ENCODE measurements at places on chromosomes 4 and X.

- no peak for DNase-seq
These were observed 330.5 kb downstream of the ARHGAP10 start for GRCh38 chr4:148062301-148062950.

DNA sequence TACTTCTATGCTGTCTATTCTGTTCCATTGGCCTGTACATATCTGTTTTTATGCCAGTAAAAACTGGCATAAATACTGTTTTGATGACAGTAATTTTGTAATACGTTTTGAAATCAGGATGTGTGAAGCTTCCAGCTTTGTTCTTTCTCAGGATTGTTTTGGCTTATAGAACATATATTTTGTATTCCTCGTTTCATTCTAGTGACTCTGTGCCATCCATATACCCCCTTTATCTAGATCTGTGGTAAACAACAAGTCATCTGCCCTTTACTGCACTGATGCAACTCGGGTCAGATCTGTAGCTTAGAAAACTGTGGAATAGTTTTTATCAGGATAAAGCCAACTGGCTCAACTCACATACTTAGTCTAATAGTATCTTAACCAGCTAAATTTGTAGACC lies 233.7 kb downstream of the PRDM5 start:
- no peak for DNase-seq

DNA sequence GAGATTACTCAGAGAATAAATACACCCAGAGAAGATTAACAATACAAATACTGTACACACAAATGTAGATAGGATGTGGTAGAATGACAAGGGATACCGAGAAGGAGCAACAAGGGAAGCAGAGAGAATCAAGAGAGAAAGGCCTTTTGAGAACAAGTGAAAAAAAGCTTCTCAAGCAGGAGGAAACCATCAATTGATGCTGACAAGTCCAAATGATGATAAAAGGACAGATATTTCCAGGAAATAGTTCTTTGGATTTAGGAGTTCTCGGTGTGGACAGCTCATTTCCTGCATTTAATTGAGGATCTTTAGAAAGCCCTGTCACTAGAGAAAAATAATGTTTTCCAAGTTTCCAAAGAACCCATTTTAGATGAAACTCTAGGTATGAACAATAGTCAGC lies 48.1 kb downstream of the NPY5R start:
- no peak for DNase-seq

DNA sequence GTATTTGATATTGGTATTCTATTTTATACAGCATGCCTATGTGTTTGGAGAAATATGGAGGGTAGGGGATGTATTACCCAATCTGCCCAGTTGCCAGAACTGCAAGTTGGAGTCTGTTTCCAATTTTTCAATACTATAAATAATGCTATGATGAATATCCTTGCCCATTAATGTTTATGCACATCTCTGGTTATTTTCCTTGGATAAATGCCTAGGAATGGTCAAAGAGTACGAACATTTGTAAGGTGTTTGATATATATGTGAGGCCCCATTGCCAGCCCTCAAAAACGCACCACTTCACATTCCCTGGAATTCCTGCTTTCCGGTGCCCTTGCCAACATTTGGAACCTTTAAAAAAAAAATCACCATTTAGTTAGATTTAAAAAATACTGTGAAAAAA lies 34.3 kb downstream of the CLDN34 start:
- no peak for DNase-seq

GRCh38 chr4:98110214-98110613 lies 33.1 kb downstream of the STPG2 start:
- DNase-seq: no peak

- DNase-seq: no peak
These were observed 57.6 kb upstream of the CLNK start for GRCh38 chr4:10741961-10742699.

DNA sequence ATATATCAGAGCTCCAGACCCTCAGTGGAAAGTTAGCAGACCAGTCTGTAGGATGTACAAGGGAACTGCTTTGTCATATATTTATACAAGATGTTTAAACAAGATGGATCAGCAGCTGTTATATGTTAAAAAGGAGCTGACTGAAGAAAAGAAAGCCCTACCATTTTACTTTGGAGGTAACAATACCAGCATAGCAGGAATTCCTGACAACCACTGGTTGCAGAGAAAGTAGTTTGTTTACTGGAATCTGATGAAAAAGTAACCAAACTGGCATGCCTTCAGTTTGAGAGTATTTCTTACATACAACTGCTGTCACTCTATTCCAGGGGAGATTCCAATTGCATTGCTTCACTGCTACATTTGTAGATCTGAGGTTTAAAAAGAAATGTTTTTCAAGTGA lies 49.5 kb upstream of the GABRQ start:
- DNase-seq: no peak

GRCh38 chr4:60657807-60658206 lies 542.3 kb upstream of the ADGRL3 start:
- no peak for DNase-seq

GRCh38 chr4:140884431-140885058 lies 128.4 kb upstream of the TBC1D9 start:
- peak; percentile 14 for DNase-seq

DNA sequence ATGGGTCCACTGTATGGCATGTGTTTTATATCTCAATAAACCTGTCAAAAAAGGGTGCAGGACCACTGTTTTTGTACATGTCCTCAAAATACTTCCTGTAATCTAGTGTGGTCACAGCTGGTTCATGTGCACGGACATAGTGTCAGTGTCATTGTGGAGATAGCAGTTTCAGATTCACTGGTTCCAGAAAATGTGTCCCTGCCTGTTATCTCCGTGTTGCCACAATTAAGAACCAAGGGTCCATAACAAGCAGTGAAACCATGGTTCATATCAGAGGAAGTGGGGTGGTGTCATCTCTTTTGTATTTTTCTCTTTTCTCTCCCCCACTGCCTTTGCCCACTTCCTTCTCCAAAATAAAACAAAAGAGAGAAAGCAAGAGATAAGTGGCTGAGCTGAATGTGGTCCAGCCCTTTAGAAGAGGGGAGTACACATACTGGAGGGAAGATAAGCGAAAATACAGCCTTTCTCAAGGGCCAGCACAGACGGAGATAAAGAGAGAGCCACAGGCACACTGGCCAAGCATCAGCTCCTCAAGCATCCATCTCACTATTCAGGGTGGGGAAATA lies 51.2 kb downstream of the TBL1X start:
- peak; percentile 18 for DNase-seq

DNA sequence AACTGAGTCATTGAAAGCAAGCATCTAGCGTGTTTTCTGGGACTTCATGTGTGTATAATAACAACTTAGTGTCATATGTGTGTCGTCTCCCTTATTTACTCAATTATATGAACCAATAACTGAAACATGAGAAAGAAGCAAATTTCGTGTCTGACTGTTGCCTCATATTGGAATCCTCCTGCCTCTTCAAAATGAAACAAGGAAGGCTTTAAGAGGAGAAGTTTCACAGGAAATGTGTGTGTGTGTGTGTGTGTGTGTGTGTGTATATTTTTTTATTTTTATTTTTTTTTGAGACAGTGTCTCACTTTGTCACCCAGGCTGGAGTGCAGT lies 145.8 kb upstream of the SFRP2 start:
- no peak for DNase-seq

- no peak for DNase-seq
These were observed 36.8 kb downstream of the AFAP1 start for GRCh38 chr4:7902826-7903225.

DNA sequence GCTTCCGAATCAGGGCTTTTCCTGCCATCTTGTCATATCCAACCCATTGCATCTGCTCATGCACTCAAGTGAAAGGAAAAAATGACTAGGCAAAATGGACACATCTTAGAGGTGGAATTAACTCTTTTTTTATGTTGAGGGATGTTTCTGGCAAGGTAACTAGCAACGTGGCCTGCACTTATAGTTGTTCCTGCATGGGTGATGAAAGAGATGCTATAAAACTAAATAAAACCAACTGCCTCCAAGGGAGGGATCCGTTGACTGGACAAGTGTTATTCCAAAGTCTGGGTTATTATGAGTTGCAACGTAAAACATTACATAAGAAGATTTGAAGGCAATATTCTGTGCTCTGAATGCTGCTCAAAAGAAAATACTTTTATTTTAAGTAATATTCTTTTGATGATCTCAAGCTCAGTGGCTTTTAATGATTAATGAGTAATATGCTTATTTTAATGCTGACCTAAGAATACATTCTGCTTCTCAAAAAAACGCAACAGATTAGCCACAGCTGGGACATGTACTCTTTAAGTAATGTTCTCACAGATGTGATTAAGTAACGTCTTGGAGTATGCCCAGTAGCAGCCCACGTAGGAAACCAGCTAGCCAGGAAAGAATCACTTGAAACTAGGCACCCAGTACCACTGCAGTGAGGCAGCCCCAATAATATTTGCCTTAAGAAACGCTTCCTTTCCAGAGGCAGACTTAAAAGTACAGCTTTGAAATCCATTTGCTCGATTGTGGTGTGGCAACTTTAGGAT lies 27.4 kb downstream of the KLF3 start:
- no peak for DNase-seq

- no peak for DNase-seq
These were observed 77.7 kb downstream of the CC2D2A start for GRCh38 chr4:15547392-15547791.

DNA sequence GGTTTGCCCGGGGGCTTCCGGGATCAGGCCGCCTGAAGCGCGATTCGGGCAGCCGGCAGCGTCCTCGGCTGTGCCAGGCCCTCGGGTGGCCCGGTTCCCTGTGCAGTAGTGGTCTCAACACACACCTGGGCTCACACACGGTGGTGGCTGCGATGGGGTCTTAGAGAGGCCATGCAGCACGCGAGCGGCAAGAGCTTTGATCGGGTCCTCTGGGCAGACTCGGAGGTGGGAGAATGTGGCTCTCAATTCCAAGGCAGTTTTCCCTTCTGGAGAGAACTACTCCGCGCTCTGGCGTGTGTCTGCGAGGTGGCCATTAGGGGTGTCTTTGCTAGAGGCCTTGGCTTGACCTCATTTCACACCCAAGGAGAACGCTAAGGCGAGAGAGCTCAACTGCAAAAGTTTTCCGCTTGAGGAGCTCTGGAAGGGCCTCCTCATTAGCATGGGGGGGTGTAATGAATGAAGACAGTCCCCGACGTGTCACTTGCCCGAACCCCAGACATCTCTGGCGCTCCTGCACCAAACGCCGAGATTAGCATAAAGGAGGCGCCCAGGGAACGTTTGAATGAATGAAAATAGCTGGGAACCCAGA lies 771 bp upstream of the RBPJ start:
- peak; percentile 49 for DNase-seq

GRCh38 chr4:127624173-127624572 lies 8.6 kb upstream of the INTU start:
- DNase-seq: no peak

DNA sequence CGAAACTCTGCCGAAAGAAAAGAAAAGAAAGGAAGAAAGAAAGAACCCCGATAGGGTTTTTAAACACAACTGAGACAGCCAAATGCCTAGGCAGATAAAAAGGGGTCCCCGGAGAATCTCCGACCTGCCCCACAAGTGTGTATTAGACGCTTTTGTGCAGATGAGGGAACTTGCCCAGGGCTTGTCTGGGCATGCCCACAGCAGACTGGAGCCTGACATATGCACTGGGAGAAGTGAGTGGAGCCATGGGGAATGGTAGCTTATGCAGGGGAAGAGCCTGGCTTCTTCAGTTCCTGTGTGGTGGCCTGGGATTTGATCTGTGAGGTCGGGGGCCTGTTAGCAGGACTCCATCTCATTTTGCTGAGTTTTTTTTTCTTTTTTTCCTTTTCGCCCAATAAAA lies 199.0 kb downstream of the GPC3 start:
- DNase-seq: no peak

GRCh38 chr4:22941688-22942375 lies 249.1 kb downstream of the GBA3 start:
- no peak for DNase-seq

GRCh38 chrX:132470831-132471230 lies 18.0 kb downstream of the MBNL3 start:
- no peak for DNase-seq

DNA sequence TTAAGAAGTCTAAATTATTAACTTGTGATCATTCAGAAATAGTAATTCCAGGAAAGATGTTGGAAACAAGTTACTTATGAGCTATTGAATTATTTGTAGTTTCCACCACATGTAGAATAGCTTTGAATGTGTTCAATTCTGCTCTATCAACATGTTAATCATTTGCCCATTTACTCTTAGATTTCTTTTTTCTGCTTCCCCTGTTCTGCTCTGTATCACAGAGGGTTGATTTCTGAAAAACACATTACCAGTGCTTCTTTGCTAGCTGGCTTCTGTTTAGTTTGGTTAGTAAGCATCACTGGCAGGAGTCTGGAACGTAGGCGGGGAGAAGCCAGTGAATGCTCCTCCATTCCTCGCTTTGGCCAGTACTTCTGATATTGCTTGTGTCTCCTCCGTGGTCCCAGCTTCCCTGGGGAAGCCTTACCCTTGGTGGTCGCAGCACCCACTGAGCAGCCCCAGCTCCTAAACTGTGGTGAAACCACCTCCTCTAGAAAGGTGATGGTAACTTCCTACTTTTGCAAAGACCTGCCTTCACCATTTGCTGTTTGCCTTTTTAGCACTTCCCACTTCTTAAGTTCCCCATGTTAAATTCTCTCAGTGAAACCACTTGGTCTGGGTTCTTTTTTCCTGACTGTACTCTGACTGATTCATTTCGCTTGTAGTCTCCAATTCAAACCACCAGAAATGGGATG lies 40.3 kb upstream of the GALNT7 start:
- DNase-seq: no peak

- DNase-seq: no peak
These were observed 794.2 kb upstream of the LCORL start for GRCh38 chr4:18815779-18816173.

DNA sequence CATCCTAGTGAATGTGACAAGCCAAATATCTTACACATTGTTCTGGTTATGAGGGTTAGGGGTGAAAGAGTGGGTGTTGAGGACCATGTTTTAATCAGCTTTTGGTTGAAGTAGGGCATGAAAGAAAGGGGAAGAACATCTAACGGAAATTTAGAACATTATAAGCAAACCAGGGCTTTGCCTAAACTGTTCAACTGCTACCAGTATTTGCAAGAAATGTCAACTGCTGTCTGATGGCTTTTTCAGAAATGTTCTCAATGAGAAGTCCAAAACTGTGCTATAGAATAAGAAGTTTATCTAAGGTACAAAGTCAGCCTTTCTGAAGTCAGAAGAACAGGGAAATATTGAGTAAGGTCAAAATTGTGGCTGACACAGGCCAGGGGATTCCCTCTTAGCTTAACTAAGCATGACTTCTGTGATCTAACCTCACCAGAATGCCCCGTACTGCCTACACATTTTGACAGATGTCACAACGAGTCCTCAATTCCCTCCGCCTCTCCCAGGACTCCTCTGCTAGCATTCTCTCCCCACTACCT lies 67.1 kb downstream of the DTHD1 start:
- DNase-seq: no peak

GRCh38 chrX:9122519-9123245 lies 88.8 kb upstream of the FAM9B start:
- no peak for DNase-seq

- DNase-seq: no peak
These were observed 5.3 kb upstream of the OTC start for GRCh38 chrX:38347136-38347535.

Data from immature natural killer cell (primary cell).